LHCN-M2 (cell line): ENCODE measurements at places on chromosomes 7 and 10. TPM values are rescaled to one million over a fixed set of nuclear protein-coding genes. Genes with fewer than 3 reads are reported as not detected.

Gene BRI3
- total RNA-seq: 49.6 and 67.6 TPM in 2 replicates

Gene GIMAP5
- not detected in 2 replicates for total RNA-seq

Gene ZEB1
- total RNA-seq: 54.1 and 83.5 TPM in 2 replicates

Gene IGF2BP3
- total RNA-seq: 60.3 and 63.3 TPM in 2 replicates

Gene GPR26
- total RNA-seq: not detected in 2 replicates

Gene METTL27
- total RNA-seq: 3.2 and 5.7 TPM in 2 replicates

Gene GPR22
- not detected in 2 replicates for total RNA-seq

Gene SORBS1
- 3.7 and 6.5 TPM in 2 replicates for total RNA-seq

Gene IFIT1B
- total RNA-seq: not detected in 2 replicates

Gene MYPN
- total RNA-seq: 31.8 and 32.7 TPM in 2 replicates

Gene LIPM
- not detected in 2 replicates for total RNA-seq

Gene THSD7A
- total RNA-seq: under 0.01 TPM in 2 replicates

Gene LRRC4
- total RNA-seq: 0.38 and 0.98 TPM in 2 replicates

Gene PON3
- not detected in 2 replicates for total RNA-seq

Gene SVIL
- total RNA-seq: 2.4 and 3.7 TPM in 2 replicates

DNA sequence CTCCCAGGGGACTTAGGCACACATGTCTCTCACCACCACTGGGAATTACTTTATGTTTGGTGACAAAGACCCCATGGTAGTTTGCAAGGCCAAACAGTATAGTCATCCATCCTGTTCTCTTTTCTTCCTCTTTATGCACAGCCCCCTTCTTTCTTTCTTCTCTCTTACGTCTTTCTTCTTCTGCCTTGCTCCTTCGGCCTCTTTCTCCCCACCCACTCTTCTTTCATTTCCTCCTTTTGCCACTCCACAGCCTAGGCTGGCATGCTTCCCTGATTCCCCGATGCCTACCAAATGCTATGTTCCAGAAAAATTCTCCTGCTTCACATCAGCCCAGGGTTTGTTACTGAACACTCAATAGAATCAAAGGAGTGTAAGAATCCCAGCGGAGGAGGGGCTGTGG lies 62.4 kb upstream of the MKLN1 start:
- DNase-seq: no peak

DNA sequence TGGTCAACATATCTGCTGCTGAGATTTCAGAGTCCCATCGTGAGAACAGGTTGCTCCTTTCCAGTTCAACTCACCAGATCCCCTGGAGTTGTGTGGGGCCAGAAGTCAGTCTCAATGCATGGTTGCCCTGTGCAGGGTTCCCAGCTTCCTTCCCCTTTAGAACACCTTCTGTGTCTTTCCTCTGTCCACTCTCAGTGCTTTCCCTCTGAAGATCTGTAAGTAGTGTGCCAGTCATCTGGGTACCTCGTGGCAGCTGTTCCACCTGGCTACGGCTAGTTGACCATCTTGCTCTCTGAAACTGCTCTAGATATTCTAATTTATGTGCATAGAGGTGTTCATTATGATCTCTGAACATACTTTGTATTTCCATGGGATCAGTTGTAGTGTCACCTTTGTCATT lies 36.1 kb upstream of the PRSS37 start:
- no peak for DNase-seq

- DNase-seq: no peak
These were observed 173.2 kb downstream of the TNS3 start for GRCh38 chr7:47408675-47409074.

DNA sequence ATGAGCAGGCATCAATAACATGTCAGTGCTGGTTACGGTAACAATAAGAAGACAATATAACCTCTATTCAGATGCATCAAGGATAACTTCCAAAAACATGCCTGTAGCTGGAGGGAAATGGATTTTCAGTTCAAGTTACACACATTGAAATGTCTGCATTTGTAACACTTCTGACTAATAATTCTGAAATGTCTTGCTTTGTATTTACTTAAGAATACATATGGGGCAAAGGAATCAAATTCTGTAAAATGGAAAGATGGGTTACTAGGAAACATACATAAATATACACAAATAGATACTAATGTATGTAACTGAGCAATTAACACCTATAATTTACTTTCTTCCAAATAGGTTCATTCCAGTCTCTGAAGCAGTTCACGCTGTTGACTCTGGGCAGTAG lies 18.6 kb upstream of the MTPN start:
- no peak for DNase-seq

- DNase-seq: no peak
These were observed 108.7 kb downstream of the TBXAS1 start for GRCh38 chr7:139937715-139938114.

GRCh38 chr7:151821806-151822540 lies 54.9 kb downstream of the PRKAG2 start:
- DNase-seq: no peak

GRCh38 chr7:26662646-26663045 lies 201.7 kb downstream of the SKAP2 start:
- no peak for DNase-seq

DNA sequence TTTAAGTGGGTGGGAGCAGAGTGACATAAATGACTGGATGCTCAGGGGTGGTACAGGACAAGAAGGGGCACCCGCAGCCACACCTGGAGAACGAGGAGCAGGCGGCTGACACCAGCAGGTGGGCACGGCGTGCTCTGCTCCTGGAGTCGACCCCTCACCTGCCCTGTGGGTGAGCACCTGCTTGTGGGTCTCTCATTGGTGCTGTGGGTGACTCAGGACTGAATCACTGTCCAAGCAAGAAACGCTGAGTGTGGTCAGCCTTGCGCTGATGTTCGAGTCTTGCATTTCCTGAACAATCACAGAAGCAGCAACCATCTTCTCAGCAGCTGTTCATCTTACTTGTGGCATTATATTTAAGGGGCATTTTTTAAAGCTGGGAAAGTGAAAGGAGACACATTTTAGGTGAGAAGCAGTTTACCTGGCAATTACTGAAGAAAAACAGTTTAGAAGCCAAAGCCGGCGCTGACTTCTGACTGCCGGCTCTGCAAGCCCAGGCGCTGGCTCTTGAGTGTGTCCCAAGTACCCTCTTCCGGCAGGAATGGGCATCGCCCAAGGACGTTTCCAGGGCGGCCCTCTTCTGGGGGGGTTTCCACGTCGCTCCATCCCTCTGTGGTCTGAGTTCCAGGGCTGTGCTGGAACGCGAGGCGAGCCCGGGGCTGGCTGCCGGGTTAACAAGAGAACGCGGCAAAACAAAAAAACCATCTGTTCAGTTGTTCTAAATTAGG lies 145.2 kb upstream of the PFKP start:
- peak; percentile 33 for DNase-seq

- DNase-seq: no peak
These were observed 48.2 kb upstream of the SHH start for GRCh38 chr7:155860461-155860839.

- no peak for DNase-seq
These were observed at the start of gene PLPP4 for GRCh38 chr10:120456626-120457430. Gene PLPP4, plus strand, starts transcription at chr10:120457227. Its CDS starts 79 bp downstream, at chr10:120457306.

- DNase-seq: no peak
These were observed 10.5 kb upstream of the CXCL12 start for GRCh38 chr10:44395396-44395795.

DNA sequence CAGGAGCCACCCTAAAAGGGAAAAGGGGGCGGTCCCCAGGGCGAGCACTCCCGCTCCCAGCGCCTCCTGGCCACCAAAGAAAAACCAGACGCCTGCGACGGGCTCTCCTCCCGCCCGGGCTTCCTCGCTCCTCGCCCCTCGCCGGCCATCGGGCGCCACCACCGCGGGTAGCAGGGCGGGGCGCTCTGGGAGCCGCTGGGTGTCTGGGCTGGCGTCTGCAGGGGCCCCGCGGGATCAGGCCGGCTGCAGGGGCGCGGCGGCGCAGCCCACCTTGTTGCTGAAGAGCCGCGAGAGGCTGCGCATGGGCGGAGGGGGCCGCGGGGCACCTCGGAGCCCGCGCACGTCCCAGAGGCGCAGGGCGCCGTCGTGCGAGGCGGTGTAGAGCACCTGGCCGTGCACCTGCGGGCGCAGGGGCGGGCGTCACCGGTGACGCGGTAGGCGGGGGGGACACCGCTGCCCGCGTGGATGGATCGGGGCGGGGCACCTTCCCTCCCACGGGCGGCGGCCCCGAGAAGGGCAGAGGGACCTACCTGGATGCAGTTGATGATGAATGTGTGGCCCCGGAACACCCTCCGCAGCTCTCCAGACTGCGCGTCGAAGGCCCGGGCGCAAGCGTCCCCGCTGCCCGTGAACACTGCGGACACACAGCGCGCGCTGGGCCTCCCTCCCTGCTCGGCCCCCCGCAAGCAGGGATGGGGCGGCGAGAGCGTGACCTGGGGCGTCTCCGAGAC lies 28.3 kb downstream of the WDR86 start:
- DNase-seq: no peak

GRCh38 chr7:43870316-43870715 lies 999 bp upstream of the MRPS24 start:
- DNase-seq: no peak

GRCh38 chr7:127913686-127914085 lies 117.6 kb downstream of the LRRC4 start:
- no peak for DNase-seq
